Foreskin fibroblast (primary cell): ENCODE measurements at places on chromosomes 12 and 14.

DNA sequence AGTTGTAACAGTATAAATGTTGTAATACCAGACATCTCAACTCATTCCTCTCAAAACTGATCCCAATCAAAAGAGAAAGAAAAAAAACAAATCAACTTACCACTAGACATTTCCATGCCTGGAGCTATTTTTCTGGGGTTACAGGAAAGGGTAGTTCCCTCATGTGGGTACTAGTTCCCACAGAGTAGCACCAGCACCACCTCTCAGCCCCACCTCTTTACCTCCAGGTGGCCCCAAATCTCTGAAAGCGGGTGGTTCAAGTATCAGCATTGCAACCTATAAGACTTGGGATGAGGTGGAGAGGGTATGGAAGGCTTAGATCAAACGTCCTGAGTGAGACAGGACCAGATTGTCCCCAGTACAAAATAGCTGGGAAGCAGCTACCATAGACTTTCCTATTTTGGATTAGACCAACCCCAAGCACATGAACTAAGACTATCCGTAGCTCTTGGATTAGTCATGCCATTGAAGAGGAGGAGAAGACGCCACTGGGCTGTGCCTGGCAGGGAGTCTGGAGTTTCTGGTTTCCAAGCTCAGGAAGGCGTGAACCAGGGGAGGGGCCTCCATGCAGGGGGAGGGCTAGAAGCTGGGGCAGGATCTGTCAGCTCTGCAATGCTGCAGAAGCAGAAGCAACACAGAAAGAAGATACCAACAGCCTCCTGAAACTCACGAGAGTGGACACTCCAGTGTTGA lies at the start of gene SLC39A2:
Gene SLC39A2, plus strand, starts transcription at position 620 of the 693 bp plus-strand sequence. CDS start 154 bp downstream, outside the sequence.
- DNase-seq = peak; percentile 66

- DNase-seq = no peak
These were observed 105.0 kb upstream of the RASSF8 start for GRCh38 chr12:25853316-25854095.

- DNase-seq = no peak
These were observed 3.3 kb upstream of the ING4 start for GRCh38 chr12:6666211-6666610.

DNA sequence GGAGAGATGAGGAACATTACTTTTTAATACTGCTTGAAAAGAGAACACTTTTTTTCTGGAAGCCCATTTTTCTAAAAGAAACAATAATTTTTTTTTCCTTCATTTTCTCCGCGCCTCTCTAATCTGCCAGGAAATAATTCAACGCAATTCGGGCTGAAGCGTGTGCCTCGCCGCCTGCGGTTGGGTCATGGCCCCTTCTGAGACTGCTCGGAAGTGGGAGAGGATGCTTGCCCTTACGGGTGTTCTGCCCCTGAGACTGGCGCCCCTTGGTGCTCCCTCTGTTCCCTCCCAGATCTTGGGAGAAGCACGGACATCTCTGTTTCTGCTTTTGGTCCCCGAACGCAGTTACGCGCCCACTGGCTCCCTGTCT lies 332 bp upstream of the TBC1D30 start:
- DNase-seq = no peak

DNA sequence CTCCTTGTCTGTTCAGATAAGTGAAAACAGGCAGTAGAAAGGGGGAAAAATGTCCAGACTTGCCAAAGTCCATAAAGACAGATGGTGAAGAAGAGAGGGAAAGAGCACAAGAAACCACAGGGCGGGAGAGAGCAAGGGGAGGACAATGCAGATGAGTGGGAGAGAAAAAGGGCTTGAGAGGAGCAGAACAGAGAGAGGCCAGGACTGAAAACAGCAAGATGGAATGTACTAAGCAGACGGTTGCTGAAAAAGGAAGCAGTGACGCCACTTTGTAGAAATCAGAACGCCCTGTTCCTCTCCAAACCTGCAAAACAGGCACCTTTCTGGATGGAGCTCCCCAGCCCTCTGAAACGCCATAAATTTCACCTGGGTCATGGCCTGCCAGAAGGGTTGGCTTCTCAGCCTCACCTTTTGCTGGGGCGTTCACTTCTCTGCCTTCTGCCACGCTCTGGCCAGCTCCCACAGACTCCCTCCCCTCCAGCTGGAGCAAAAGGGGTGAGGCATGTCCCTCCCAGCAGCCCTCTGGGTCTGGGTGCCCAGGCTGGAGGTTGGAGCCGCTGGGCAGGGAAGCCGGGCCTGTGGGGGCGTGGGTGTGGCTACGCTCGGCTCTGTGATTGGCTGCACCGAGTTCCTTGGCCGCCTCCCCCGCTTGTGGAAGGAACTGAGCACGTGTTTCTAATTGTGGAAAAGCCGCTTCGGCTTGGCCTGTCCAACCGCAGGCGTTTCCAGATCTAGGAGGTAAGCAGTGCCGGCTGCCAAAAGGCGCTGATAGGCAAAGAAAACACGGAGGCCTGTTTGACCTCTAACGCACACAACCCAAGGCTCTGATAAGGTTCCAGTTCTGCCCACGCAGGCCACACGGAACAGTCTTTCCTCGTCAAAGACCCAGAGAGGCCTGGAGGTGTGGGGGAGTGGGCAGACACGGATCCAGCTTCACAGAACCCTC lies 29.3 kb downstream of the SLC7A8 start:
- peak; percentile 96 for DNase-seq

DNA sequence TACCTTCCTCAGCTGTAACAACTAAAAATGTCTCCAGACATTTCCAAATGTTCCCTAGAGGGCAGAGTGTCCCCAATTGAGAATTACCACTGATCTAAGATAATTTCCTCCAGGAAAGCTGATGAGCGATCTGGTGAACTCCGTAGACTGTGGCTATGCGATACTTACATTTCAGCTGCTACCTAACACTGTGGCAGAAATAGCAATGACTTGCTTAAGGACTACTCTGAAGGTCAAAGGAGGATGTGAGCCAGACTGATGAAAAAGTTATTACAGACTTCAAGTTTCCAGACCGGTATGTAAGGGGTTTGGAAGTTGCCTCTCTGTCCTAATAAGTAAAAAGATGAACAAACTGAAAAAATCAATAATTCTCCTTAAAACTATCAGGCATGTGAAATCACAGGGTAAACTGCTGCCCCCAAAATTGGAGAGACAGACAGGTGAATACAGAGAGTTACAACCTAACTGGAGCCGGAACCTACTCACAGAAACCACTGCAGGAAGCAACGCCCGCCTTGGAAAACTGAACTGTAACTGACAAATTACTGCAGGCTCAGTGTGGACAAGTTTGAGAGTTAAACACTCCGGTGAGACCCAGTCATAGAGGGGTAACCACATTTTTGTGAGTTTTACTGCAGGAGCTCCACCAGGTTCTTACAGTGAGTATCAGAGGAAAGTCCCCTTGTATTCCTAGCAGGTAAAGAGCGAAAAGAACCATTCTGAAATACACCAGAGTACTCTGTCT lies 60.0 kb upstream of the PARP11 start:
- DNase-seq = no peak

GRCh38 chr14:71497645-71498086 lies 434.6 kb upstream of the RGS6 start:
- DNase-seq = no peak

- DNase-seq = peak; percentile 26
These were observed 3.1 kb downstream of the SH2B3 start for GRCh38 chr12:111408686-111409402.

DNA sequence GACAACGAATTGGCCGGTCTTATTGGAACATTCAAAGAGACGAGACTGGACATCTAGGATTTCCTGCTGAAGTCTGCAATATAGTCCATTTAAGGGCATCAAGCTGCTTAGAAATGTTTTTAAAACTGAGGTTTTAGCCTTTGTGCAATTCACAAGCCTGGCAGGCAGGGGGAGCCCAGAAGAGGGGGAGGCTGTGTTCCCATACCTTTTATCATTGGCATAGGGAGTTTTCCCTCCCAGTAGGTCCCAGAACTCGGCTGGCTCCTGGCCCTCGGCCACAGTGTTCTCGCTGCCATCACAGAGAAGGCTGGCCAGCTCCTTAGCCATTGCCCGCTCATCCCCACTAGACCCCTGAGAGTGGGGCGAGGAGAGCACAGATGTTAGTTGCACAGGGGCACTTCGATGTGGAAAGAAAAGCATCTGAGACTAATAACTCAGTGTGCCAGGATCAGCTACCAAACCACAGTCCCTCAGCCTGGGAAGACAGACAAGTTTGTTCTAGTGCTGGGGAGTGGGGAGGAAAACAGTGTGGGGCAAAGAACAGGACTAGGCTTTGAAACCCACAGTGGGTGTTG lies 15.1 kb downstream of the AVIL start:
- peak; percentile 77 for DNase-seq

DNA sequence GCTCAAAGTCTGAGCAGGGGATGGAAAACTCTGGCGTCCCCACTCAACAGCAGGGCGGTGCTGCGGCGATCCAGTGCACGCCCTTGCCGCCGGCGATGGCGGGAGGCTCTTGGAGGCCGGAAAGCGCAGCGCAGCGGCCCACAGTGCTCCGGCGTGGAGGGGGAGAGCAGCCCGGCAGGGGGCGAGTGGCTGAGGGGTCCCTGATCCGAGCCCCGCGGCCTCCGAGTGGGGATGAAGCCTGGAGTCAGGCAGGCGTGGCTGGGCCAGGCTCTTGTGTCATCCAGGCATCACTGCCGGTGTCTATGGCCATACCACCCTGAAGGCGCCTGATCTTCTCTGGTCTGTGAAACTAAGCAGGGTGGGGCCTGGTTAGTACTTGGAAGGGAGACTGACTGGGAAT lies 183.1 kb downstream of the ALG10 start:
- no peak for DNase-seq

DNA sequence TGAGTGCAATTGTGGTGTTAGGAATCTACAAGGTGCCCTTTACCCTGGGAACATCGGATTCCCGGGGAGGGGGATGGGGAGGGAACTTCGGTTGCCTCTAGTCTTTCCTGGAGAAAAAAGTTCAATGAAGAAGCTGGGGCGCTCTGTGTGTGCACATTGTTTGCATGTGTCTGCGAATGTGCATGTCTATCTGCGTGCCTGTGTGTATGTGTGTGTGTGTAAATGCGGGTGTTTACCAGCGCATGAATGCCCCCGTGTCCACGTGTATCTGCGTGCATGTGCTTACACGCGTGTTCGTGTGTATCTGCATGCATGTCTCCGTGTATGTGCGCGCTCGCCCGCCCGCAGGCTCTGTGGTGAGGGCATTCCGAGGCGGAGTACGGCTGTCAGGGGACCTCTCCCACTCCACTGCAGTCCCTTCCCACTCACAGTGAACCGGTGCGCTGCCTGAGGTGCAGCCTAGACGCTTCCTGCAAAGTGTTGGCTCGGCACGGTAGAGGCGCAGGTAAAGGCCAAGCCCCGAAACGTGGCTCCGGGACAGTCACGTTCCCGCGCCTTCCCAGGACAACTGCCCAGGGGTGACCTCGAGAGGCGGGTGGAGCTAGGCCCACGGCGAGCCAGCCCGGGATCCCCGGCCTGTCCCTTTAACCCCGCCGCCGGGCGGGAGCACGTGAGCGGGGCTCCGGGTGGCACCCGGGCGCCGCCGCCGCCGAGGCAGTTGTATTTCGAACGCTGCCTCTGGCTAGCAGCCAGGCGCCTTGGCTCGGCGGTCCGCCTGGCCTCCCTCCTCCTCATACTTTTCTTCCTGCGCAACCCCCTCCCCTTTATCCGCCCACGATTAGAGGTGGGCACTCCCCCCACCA lies 539 bp upstream of the HMGA2 start:
- peak; percentile 57 for DNase-seq

DNA sequence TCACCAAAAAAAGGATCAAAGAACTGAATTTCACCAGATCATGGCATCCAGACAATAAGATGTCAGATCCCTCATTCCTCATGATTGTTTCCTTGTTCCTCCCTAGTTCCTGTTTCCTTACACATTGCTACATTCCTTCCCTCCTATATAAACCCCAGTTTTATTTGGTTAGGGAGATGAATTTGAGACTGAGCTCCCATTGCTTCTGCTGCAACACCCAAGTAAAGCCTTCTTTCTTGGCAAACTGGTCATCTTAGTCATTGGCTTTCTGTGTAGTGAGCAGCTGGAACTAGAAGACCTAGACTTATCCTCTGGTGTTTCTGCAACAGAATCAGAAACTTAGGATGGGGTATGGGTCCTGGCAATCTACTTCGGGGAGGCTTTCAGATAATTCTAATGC lies 217.9 kb downstream of the NOVA1 start:
- no peak for DNase-seq

- no peak for DNase-seq
These were observed 14.2 kb upstream of the TEX22 start for GRCh38 chr14:105384041-105384557.

GRCh38 chr14:65531148-65531547 lies 118.6 kb downstream of the FUT8 start:
- DNase-seq = no peak

- DNase-seq = no peak
These were observed 179.2 kb upstream of the DCN start for GRCh38 chr12:91361864-91362263.

GRCh38 chr14:35285168-35286002 lies 6.8 kb upstream of the PSMA6 start:
- peak; percentile 40 for DNase-seq

GRCh38 chr12:62673028-62673815 lies 206.6 kb downstream of the MON2 start:
- no peak for DNase-seq

GRCh38 chr12:66915306-66915904 lies 236.5 kb upstream of the GRIP1 start:
- DNase-seq = no peak

DNA sequence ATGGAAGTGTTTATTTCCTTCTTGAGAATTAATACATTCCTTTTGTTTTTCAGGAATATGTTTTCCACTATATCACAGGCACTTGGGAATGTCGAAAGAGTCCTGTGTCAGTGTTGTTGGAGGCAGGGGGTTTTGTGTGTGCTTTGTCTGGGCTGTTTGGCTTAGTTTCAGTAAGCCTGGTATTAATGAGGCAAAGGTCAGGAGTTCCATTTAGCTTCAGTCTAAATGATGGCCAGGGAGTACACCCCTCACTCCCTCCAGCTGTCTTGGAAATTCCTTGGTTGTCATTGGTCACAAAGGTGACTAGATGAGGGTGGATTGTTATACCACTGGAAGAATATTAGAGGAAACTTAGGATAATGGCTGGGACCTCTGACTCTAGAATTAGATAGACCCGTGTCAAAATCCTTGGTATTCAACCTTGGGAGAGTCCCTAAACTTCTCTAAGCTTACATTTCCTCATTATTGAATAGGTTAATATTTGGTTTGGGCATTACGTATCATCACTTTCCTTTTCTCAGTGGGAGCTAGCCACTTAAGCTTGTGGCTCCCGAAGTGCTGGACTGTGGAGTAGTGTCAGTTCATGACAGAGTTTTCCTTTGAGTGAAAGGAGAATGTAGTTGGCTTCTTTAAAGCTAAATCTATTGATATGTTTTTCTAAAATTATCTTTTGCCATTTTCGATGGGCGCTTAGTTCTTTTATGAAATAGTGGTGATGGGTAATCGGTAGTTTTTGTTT lies 5.2 kb downstream of the FRS2 start:
- peak; percentile 13 for DNase-seq

- DNase-seq = no peak
These were observed 104.0 kb upstream of the PLEKHA5 start for GRCh38 chr12:19025582-19025981.
